ENCODE measurements at places on chromosomes 1 and 21. TPM values are rescaled to one million over a fixed set of nuclear protein-coding genes. Genes with fewer than 3 reads are reported as not detected.

- no peaks in the 10 kb centered on the region for H3K4me1 ChIP-seq
- H3K4me3 ChIP-seq: no peak overlapping the region
- no peak overlapping the region for H3K27ac ChIP-seq
- no peak for DNase-seq
Observed at GRCh38 chr21:27816301-27816700, 849.4 kb upstream of the ADAMTS5 start.

DNA sequence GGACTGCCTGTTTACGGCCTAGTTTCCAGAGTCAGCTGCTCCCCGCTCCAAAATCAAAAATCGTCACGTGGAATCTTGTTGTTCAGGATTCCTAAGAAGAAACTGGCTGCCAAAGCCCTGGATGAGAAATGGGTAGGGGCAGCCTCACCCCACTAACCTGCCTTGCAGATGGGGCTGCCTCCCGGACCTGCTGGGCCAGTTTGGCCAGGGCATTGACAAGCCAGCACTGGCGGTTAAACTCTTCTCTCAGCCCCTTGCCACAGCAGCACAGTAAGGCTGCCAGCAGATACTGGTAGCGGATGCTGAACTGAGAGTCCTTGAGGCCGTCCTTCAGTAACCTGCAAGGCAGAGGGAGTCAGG lies 31.6 kb upstream of the PPP1R15B start:
- no peaks in the 10 kb centered on the region for H3K36me3 ChIP-seq

- DNase-seq: no peak
- H3K4me1 ChIP-seq: no peaks in the 10 kb centered on the region
- no peak overlapping the region for H3K27ac ChIP-seq
- no peaks in the 10 kb centered on the region for H3K27me3 ChIP-seq
- H3K36me3 ChIP-seq: no peaks in the 10 kb centered on the region
- H3K4me3 ChIP-seq: no peak overlapping the region
Observed at GRCh38 chr1:7278827-7279765, 492.0 kb upstream of the VAMP3 start.

The ST6GALNAC3 gene
- total RNA-seq: 3.5 TPM

DNA sequence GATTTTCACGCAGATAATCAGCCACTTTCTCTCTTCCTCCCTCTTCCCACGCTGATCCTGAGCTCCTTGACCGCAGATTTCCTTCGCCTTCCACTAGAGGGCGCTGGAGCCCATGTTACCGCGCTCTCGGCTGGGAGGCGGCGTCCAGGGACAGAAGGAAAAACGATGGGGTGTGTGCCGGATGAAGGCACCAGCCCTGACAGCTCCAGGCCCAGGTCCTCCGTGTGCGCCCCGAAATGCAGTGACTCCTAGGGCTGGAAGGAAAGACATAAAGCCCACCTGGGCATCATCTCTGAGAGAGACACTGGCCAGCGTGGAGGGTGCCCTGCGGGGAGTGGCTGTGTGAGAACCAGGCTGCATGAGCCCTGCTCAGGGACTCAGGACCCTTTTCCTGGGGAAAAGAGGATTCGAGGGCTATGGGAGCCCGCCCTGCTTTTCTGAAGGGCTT lies 44.9 kb upstream of the CYP2J2 start:
- no peak overlapping the region for H3K27ac ChIP-seq
- no peaks in the 10 kb centered on the region for H3K27me3 ChIP-seq
- no peak overlapping the region for H3K4me3 ChIP-seq
- no peaks in the 10 kb centered on the region for H3K4me1 ChIP-seq
- DNase-seq: peak; percentile 24
- no peaks in the 10 kb centered on the region for H3K36me3 ChIP-seq

DNA sequence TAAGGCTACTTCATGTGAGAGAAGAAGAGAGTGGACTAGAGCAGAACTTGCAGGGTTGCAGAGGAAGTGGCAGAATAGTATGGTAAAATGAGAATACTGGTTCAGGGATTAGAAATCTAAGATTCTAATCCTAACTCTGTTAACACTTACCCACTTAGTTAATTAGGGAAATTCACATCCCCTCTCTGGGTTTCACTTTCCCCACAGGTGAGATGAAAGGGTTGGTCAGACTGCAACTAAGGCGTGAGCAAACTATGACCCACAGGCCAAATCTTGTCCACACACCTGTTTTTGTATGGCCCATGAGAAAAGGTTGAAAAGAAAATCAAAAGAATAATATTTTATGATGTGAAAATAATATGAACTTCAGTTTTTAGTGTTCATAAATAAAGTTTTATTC lies 117.5 kb downstream of the MACF1 start:
- H3K4me3 ChIP-seq: no peak overlapping the region
- no peaks in the 10 kb centered on the region for H3K36me3 ChIP-seq
- DNase-seq: no peak
- H3K27ac ChIP-seq: no peak overlapping the region
- no peaks in the 10 kb centered on the region for H3K4me1 ChIP-seq

DNA sequence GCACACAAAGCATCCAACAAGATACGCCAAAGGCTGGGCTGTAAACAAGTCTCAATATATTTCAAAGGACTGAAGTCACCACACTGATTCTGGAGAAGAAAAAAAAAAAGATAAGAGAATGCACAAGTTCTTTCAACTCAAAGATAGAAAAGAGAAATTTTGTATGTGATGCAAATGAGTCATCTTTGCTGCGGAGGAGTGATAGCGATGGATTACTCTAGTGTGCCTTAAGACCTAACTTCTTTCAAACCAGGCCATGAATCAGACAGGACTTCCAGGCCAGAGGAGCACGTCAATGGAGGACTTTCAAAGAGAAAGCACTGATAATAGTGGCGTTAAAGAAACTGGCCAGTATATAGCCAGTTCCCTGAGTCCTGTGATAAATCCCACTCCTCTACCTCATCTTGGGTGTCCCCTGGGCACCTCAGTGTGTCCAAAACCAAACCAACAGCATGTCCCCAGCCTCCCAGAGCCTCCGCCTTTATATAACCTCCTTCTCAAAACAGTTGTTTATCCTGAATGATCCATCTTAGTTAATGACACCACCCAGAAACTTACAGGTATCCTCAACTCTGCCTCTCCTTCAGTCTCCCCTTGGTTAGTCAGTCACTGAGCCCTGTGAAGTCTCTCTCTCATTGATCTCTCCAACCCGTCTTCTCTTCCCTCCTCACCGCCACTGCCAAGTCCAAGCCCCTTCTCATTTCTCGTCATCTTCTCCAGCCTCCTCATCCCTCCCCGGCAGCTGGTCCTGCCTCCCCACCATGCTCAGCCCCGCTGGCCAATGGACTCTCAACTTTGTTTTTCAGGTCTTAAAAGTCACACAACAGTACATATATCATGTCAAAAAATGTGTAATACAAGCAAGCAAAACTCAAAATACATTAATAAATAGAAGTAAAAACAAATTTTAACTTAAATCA lies 47.2 kb upstream of the IFFO2 start:
- peaks cover 8% of the 10 kb centered on the region for H3K4me1 ChIP-seq
- H3K27ac ChIP-seq: no peak overlapping the region
- H3K4me3 ChIP-seq: no peak overlapping the region
- H3K36me3 ChIP-seq: no peaks in the 10 kb centered on the region
- no peak for DNase-seq

The SYT6 gene
- not detected for total RNA-seq

The IL22RA1 gene
- total RNA-seq: 9.9 TPM

DNA sequence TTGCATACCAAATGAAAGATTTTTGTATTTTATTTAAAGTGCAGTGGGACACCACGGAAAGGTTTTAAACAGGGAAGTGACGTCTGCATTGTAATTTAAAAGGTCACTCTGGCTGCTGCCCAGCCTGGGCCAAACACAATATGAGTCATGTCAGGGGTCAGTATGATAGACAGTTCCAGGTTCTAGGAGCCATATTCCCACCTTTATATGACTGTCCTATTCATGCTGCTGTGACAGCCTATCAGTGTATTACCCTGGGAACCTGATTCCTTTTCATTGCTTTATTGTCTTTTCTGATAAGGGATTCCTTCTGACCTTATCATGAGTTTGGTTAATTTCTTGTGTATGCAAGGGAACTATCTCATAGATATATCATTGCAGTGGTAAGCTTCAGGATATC lies 5.3 kb downstream of the VANGL1 start:
- H3K27ac ChIP-seq: no peak overlapping the region
- H3K4me3 ChIP-seq: no peak overlapping the region
- no peaks in the 10 kb centered on the region for H3K27me3 ChIP-seq
- no peak for DNase-seq

GRCh38 chr1:41422306-41422705 lies 61.1 kb downstream of the FOXO6 start:
- H3K4me1 ChIP-seq: no peaks in the 10 kb centered on the region
- DNase-seq: no peak
- no peaks in the 10 kb centered on the region for H3K36me3 ChIP-seq
- H3K27ac ChIP-seq: no peak overlapping the region
- no peak overlapping the region for H3K4me3 ChIP-seq

- no peak overlapping the region for H3K27ac ChIP-seq
- no peaks in the 10 kb centered on the region for H3K27me3 ChIP-seq
- no peak overlapping the region for H3K4me3 ChIP-seq
- no peaks in the 10 kb centered on the region for H3K36me3 ChIP-seq
- no peak for DNase-seq
- no peaks in the 10 kb centered on the region for H3K4me1 ChIP-seq
Observed at GRCh38 chr1:208081972-208082371, 162.2 kb downstream of the PLXNA2 start.

- H3K4me3 ChIP-seq: no peak overlapping the region
- H3K36me3 ChIP-seq: no peaks in the 10 kb centered on the region
- no peak overlapping the region for H3K27ac ChIP-seq
- DNase-seq: no peak
Observed at GRCh38 chr1:176696109-176696508, 233.1 kb downstream of the PAPPA2 start.

The TMEM82 gene
- 36.0 TPM for total RNA-seq

The SPRR3 gene
- not detected for total RNA-seq

DNA sequence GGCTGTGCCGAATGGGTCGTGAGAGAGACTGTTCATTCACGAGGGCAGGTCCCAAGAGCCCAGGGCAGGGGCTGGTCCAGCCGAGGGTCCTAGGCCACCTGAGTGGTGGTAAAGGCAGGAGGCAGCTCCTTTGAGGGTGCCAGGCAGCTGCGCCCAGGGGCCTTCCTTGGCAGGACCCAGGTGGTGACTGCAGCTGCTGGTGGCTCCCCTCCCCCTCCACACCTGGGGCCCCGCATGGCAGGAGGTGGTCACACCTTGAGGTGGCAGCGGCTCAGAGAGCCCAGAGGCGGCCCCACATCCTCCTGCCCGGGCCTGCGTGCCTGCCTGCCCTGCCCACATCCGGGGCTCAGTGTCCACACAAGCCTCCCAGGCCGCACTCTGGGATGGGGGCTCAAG lies 9.8 kb upstream of the PLCH2 start:
- no peaks in the 10 kb centered on the region for H3K36me3 ChIP-seq
- H3K4me3 ChIP-seq: no peak overlapping the region
- H3K4me1 ChIP-seq: peaks cover 7% of the 10 kb centered on the region
- no peaks in the 10 kb centered on the region for H3K27me3 ChIP-seq
- H3K27ac ChIP-seq: no peak overlapping the region

The SPRR2G gene
- total RNA-seq: not detected

- no peaks in the 10 kb centered on the region for H3K27me3 ChIP-seq
- no peak overlapping the region for H3K4me3 ChIP-seq
- H3K4me1 ChIP-seq: no peaks in the 10 kb centered on the region
- H3K36me3 ChIP-seq: no peaks in the 10 kb centered on the region
Observed at GRCh38 chr1:210159211-210159610, 73.4 kb upstream of the SERTAD4 start.

GRCh38 chr1:44012941-44013609 lies 18.2 kb downstream of the SLC6A9 start:
- DNase-seq: no peak
- no peaks in the 10 kb centered on the region for H3K27me3 ChIP-seq
- no peaks in the 10 kb centered on the region for H3K4me1 ChIP-seq
- H3K4me3 ChIP-seq: no peak overlapping the region
- no peak overlapping the region for H3K27ac ChIP-seq

GRCh38 chr1:79100385-79100784 lies 93.9 kb upstream of the ADGRL4 start:
- no peaks in the 10 kb centered on the region for H3K4me1 ChIP-seq
- H3K36me3 ChIP-seq: no peaks in the 10 kb centered on the region
- H3K27me3 ChIP-seq: no peaks in the 10 kb centered on the region
- no peak overlapping the region for H3K27ac ChIP-seq
- H3K4me3 ChIP-seq: no peak overlapping the region
- no peak for DNase-seq

The NBPF26 gene
- 95.7 TPM for total RNA-seq

GRCh38 chr1:178933709-178934490 lies 63.0 kb upstream of the ANGPTL1 start:
- H3K4me3 ChIP-seq: no peak overlapping the region
- H3K36me3 ChIP-seq: no peaks in the 10 kb centered on the region
- H3K27me3 ChIP-seq: no peaks in the 10 kb centered on the region
- H3K4me1 ChIP-seq: peaks cover 28% of the 10 kb centered on the region
- peak overlapping the region; percentile 66 for H3K27ac ChIP-seq

GRCh38 chr1:248596615-248597014 lies 885 bp downstream of the OR2T10 start:
- no peaks in the 10 kb centered on the region for H3K4me1 ChIP-seq
- H3K27ac ChIP-seq: no peak overlapping the region
- no peak overlapping the region for H3K4me3 ChIP-seq
- no peaks in the 10 kb centered on the region for H3K27me3 ChIP-seq

DNA sequence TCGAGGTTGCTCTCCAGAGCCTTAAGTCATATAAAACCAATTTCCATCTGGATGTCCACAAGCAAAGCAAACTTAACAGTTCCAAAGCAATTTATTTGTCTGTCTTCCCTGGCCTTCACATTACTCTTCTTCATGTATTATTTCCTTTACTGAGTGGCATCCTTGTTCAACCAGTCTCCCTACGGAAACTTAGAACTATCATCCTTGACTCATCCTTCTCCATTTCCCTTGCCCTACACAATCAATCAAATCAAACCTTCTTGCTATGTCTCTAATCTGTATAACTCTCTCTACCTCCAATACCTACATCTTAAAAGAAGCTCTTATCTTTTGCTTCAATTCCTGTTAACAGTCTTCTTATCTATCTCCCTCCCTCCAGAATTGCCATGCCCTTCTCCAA lies 25.4 kb downstream of the EGLN1 start:
- H3K27ac ChIP-seq: no peak overlapping the region
- H3K27me3 ChIP-seq: no peaks in the 10 kb centered on the region
- H3K4me1 ChIP-seq: no peaks in the 10 kb centered on the region
- no peak overlapping the region for H3K4me3 ChIP-seq
- H3K36me3 ChIP-seq: no peaks in the 10 kb centered on the region
- no peak for DNase-seq

The CSMD2 gene
- total RNA-seq: 1.2 TPM

DNA sequence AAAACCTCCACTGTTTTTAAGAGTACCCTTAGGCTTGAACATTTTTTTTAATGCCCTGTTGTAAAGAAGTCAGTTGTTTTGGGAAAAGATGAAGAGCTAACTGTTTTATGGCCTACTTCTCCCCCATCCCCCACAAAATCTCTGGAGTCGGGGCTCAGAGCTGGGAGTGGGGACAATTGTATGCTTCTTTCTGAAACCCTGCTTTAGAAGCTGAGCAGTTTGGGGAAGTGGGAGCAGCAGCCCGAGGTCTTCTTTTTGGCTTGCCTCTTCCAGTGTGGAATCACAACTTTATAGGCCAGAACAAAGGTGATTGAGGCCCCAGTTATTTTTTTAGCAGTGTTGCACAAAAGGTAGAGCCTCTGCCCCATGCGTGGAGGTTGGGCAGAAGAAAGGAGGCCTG lies 25.2 kb downstream of the PPP2R5A start:
- H3K27me3 ChIP-seq: no peaks in the 10 kb centered on the region
- H3K36me3 ChIP-seq: no peaks in the 10 kb centered on the region
- no peak overlapping the region for H3K27ac ChIP-seq
- H3K4me3 ChIP-seq: no peak overlapping the region
- no peaks in the 10 kb centered on the region for H3K4me1 ChIP-seq

Data from Peyer's patch (tissue), 4 donors.